Effector memory CD8-positive, alpha-beta T cell (primary cell): ENCODE measurements at places on chromosomes 16 and 17.
A peak's percentile ranks its signal among the peaks of the same experiment; 100 is the strongest.

DNA sequence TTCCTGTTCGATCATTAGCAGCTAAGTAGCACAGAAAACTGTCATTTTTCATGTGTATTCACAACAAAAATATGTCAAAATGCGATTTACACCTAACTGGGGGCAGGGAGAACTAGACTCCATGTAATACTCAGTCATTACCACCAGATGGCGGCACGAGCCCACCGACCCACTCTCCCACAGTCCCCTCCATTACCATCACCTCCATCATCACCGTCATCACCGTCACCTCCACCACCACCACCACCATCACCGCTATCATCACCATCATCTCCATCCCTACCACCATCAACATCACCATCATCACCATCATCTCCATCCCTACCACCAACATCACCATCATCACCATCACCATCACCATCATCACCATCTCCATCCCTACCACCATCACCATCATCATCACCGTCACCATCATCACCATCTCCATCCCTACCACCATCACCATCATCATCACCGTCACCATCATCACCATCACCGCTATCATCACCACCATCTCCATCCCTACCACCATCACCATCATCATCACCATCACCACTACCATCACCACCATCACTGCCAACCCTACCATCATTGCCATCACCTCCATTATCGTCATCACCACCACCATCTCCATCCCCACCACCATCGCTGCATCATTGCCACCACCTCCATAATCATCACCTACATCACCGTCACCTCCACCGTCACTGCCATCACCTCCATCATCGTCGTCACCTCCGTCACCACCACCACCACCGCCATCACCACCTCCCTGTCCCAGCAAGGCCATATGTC lies 14.4 kb downstream of the NDUFAF8 start:
- DNase-seq = peak; percentile 59

DNA sequence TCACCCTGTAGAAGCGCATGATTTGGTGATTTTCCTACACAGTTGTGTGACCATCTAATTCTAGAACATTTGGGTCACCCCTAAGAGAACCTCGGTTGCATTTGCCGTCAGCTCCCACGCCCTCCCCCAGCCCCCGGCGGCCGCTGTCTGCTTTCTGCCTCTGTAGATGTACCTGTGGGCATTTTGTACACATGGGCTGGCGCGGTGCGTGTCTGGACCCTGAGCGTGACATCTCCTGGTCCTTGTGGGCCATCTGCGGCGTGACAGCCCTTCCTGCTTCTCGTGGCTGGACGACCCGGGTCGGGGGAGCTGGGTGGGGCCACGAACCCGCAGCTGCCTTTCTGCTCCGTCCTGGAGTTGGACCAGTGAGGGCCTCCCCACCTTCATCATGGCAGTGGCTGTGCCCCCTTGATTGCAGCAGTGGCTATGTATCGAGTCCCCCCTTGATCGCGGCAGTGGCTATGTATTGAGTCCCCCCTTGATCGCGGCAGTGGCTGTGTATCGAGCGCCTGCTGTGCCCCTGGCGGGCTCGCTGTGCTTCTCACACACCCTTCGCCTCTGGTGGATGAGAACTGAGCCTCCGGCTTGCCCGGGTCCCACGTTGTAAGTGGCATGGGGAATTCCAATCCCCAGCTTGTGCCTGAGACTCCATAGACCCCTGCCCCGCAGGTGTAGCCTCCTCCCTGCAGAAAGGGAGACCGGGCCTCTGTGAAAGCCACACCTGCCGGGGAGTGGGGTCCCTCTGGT lies 24.1 kb downstream of the GSE1 start:
- no peak for DNase-seq

DNA sequence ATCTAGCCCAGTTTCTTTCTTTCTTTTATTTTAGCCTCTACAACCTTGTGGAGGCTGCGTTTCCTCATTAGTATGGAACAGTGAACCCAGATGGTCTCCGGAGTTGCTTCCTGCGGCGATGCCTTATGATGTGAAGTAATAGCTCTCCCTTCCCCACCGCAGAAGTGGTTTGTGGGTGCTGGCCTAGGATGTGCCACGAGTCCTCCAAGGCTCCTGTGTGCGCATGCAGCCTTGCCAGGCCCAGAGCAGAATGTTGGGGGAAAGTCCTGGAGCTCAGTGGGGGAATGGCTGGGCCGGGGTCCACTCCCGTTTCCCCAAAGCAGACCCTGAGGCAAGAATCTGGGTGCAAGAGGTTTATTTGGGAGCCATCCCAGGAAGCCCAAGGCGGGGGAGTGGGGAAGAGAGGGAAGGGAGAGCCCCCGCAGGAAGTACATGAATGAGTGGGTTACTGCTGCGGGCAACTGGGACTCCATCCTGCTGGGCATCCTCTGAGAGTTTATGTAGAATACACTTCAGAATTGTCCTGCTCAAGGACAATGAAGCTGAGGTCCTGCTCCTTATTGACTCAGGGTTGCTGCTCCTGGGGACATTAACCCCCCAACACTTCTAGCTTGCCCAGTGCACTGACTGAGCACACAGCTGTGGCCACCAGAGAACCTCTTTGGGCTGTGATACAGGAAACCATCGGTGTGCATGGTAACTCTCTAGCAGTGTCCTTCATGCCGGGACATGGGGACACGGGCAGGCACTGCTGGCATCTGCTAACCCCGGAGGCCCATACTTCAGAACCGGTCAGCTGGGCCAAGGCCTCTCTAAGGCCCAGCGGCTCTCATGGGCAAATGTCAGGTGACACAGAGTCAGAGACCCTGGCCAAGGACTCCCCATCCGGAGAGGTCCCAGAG lies 3.7 kb upstream of the HCRT start:
- no peak for DNase-seq

GRCh38 chr17:61276806-61277205 lies 122.8 kb upstream of the TBX2 start:
- DNase-seq = no peak

GRCh38 chr17:10058921-10059683 lies 139.3 kb downstream of the GAS7 start:
- DNase-seq = no peak

GRCh38 chr16:46801428-46802049 lies 29.4 kb downstream of the C16orf87 start:
- no peak for DNase-seq

- DNase-seq = no peak
These were observed 429.9 kb downstream of the HS3ST3B1 start for GRCh38 chr17:14730821-14731220.

DNA sequence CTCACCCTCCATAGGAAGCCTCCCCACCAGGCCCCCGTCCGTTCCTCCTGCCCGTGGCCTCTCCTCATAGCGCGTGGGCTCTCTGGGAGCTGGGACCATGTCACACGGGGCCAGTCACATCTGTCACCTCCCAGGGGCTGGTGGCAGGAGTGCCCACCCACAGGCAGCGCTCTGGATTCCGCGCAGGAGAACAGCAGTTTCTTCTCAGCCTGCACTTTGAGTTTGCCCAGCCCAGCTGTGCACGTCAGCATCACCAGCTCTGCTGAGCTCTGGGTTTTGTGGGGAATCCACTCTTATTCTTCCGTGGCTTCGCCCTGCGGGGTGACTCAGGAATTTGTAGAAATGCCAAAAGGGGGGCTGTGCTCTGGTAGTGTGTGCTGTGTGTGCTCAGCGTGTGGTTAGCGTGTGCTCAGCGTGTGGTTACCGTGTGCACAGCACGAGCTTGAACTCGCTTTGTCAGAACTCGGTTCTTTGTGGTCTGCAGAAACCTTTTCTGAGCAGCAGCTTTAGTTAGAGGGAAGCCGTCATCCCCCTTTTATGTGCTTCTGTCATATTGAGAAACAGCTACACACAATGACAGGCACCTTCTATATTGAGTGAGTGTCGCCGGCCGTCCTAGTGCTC lies 3.2 kb downstream of the ACSF3 start:
- DNase-seq = peak; percentile 69

GRCh38 chr16:85717393-85718152 lies 28.8 kb upstream of the GINS2 start:
- DNase-seq = peak; percentile 62

DNA sequence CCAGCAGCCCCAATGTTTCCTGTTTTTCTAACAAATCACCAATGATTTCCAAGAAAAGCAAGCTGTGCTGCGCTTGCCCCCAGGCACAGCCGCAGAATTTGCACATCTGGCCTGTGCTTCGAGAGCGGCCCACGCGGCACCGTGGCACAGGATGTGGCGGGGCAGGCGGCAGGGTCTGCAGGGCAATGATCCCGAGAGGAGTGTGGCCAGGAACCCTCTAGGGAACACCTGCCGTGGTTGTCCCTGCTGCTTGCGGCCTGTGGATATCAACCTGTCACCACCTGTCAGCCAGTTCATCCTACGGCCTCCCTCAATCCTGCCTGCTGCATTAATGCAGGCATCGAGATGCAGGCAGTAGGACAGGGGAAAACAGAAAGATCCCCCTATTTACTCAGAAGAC lies 24.0 kb downstream of the PIK3R5 start:
- DNase-seq = peak; percentile 62

- DNase-seq = no peak
These were observed 2.1 kb downstream of the SECTM1 start for GRCh38 chr17:82331345-82331939.

DNA sequence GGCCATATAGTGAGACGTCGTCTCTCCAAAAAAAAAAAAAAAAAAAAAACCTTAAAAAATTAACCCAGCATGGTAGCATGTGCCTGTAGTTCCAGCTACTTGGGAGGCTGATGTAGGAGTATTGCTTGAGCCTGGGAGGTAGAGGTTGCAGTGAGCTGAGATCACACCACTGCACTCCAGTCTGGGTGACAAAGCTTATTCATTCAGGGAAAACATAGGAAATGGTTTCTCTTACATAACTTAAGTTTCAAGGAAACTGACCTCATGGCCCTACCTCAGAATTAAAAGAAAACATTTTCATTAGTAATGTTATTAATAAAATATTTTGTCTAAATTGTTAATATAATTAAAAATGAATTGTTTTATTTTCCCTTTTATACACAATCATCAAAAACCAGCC lies 31.4 kb downstream of the COG1 start:
- no peak for DNase-seq

GRCh38 chr17:6064868-6065267 lies 5.3 kb upstream of the WSCD1 start:
- DNase-seq = no peak

GRCh38 chr16:30808146-30808545 lies 21.1 kb upstream of the ZNF629 start:
- DNase-seq = no peak

- no peak for DNase-seq
These were observed 7.8 kb upstream of the ASGR2 start for GRCh38 chr17:7122381-7122780.

DNA sequence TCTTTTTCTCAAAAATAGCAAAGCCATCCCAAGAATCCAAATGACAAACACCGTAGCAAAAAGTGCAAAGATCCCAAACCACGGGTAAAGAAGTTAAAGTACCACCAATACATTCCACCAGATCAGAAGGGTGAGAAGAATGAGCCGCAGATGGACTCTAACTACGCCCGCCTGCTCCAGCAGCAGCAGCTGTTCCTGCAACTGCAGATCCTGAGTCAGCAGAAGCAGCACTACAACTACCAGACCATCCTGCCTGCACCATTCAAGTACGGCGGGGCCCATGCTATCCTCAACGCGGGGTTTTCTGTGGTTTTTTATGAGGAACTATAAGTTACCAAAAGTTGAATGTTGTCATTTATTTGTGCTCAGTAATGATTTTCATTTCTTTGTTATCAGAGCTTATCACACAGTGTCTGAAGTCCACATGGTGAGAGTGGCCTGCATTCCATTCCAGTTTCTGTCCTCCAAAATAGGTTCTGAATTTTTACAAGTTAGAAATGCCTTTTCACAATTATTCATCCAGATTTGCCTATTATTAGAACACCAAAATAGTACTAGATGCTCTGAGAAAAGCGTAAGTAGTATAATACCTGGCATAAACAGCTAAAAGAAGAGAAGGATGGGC lies 169.2 kb downstream of the MRTFB start:
- DNase-seq = no peak

DNA sequence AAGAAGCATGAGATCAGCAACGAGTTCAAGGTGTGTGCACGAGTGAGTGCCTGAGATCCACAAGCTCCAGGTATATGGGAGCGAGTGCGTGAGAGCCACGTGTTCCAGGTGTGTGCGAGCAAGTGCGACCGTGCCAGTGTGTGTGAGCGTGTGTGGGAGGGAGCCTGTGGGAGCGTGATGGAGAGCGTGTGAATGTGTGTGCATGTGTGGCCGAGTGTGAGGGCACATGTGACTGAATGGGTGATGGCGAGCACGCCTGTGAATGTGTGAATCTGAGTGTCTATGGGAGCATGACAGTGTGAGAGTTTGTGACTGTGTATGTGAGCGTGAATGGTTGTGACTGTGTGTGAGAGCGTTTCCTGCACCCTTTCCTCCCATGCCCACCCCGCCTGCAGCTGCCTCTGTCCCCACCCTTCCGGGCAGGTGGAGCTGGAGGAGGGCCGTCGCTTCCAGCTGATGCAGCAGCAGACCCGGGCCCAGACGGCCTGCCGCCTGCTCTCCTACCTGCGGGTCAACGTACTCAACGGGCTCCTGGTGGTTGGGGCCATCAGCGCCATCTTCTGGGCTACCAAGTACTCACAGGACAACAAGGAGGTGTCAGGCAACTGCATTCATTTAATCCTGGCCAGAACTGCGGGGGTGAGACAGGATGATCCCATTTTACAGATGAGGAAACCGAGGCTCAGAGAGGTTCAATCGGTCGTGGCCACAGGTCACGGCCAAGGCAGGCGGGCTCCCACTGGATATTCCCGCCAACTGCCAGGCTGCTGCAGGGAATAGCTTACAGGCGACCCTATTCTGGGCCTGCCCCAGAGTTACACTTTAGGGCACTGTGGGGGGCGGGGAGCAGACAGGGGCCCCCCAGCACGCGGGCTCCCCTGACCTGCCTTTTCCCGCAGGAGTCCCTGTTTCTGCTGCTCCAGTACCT lies 3.7 kb downstream of the TMC8 start:
- peak; percentile 77 for DNase-seq

GRCh38 chr16:6362321-6362720 lies 970.3 kb upstream of the RBFOX1 start:
- no peak for DNase-seq

GRCh38 chr16:51418258-51418657 lies 267.2 kb upstream of the SALL1 start:
- no peak for DNase-seq

DNA sequence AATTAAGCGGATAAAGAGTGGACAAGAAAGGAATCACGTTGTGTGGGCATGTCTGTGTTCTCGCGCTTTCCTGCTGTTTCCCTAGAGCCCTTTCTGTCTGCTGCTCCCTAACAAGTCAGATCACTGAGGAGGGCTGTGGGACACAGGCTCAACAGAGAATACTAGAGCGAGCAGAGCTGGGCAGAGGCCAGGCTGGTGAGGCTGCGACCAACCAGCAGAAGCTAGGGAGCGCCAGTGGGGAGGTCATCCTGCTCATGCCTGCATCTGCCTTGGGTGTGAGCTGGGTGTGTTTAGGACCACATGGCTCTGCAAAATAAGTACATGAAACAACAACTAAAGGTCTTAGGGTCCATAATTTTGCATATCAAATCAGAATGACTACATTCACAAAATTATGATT lies 11.5 kb upstream of the FOXJ1 start:
- no peak for DNase-seq

- no peak for DNase-seq
These were observed 29.6 kb upstream of the PHLPP2 start for GRCh38 chr16:71754108-71754507.

GRCh38 chr16:50183316-50183715 lies 30.2 kb downstream of the TENT4B start:
- DNase-seq = no peak
